ENCODE measurements at places on chromosomes 1 and 21. TPM values are rescaled to one million over a fixed set of nuclear protein-coding genes. Genes with fewer than 3 reads are reported as not detected.

DNA sequence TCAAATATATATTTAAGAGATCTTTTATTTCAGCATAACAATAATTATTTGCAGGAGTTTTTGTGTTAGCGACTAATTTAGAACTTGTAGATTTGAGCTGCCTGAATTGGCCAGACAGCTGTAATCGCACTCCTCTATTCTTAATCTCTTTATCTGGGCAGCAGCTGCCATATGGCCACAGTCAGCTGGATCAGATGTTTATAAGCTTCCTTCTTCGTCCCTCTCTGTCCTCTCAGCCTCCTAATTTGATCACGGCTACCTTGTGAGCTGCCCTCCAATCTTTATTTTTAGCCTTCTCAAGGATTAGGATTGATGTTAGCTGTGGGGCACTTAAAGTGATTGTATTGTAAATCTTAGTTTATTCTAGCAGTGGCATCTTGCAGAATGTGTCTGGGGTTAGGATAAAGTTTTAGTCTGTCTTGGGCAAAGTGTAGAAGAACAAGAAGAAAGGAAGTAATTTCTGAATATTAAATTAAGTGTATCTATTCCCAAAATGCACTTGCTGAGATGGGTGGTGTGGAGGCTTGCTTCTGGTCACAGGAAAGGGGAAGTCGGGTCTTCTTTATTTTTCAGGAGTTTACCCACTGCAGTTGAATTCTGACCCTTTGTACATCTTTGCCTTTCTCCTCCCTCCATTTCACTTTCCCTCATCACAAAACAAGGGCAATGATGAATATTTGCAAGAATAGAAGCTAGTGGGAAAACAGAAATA lies 1.1 kb downstream of the ZBTB18 start:
- DNase-seq, result no peak

Gene PLPPR5
- total RNA-seq, result 0.16 TPM

DNA sequence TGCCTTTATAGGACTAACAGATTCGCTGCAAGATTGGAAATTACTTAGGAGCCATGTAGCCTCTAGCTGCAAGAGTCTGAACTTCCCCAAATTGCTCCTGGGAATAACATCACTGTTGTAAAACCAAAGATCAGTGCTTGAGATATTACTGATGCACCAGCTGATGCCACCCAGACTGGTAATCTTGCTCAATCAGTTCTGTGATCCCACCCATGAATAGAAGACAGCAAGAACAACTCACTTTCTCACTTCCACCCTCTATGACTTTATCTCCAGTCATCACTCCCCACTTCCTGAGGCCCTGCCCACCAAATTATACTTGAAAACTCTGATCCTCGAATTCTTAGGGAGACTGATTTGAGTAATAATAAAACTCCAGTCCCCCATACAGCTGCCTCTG lies 1011.1 kb downstream of the PLA2G4A start:
- no peak for DNase-seq

GRCh38 chr1:19764848-19765247 lies 34.9 kb downstream of the TMCO4 start:
- no peak for DNase-seq

GRCh38 chr1:60044881-60045280 lies 28.7 kb downstream of the C1orf87 start:
- no peak for DNase-seq

Gene KCNK1
- 21.8 TPM for total RNA-seq

Gene CYP4Z1
- not detected for total RNA-seq

- no peak for DNase-seq
Observed at GRCh38 chr1:116457946-116458604, 85.0 kb downstream of the ATP1A1 start.

Gene C1orf87
- total RNA-seq, result not detected

GRCh38 chr1:117362986-117363385 lies 4.3 kb upstream of the MAN1A2 start:
- DNase-seq, result no peak

DNA sequence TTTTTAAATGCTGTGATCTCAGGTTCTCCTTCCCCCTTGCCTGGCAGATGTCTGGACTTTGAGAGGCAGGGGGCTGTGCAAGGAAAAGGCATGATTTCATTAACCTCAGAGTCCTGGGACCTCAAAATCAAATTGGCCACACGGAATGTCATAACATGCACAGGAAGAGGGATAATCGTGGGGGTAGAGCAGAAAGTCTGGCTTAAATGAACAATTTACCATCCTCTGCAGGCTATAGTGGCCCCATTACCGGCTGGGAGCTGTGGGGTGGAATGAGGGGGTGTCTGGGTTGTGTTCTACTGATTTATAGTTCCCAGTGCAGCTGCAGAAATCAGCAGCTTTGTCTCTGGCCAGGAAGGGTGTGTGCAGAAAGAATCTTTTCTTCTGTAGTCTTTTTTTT lies 10.8 kb downstream of the OPRD1 start:
- no peak for DNase-seq

Gene GREM2
- total RNA-seq, result 3.5 TPM

GRCh38 chr21:16608209-16608830 lies 878.5 kb downstream of the USP25 start:
- no peak for DNase-seq
